ENCODE measurements at places on chromosomes 13 and 19. TPM values are rescaled to one million over a fixed set of nuclear protein-coding genes. Genes with fewer than 3 reads are reported as not detected.

The NLRP4 gene
- total RNA-seq = not detected

The TMPRSS9 gene
- not detected for total RNA-seq

The ZNF534 gene
- not detected for total RNA-seq

The CYP4F8 gene
- total RNA-seq = not detected

The ZNF600 gene
- total RNA-seq = 10.2 TPM

The PRR19 gene
- total RNA-seq = not detected

The CPAMD8 gene
- 1.6 TPM for total RNA-seq

The RNF225 gene
- total RNA-seq = not detected

The PRTN3 gene
- total RNA-seq = not detected

The TJP3 gene
- 11.5 TPM for total RNA-seq

The RXFP2 gene
- total RNA-seq = not detected

The ATP4A gene
- not detected for total RNA-seq

The C1QTNF9 gene
- not detected for total RNA-seq

The NKPD1 gene
- not detected for total RNA-seq

- no peak for DNase-seq
Measured at GRCh38 chr13:39768962-39769361, 113.5 kb downstream of the COG6 start.

- no peak for DNase-seq
Measured at GRCh38 chr13:102584434-102584833, 12.4 kb upstream of the TPP2 start.

DNA sequence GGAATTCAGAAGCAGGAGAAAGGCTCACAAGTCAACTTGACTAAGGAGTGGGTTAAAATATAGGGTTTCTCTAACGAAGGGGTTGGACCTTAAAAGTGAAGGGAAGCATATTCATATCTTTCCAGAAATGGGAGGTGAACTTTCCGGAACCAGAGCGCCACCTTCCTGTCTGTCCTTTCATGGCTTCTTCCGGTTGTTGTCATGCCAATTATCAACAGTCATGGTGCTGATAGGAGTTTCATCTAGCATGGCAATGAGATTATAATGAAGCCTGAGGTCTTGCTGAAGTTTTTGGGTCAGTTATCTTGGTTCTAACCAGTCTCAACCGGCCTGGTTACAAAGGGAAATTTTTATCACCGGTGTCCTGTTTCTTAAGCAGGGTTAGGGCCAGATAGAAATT is 162.9 kb upstream of the NBEA start:
- DNase-seq = no peak

DNA sequence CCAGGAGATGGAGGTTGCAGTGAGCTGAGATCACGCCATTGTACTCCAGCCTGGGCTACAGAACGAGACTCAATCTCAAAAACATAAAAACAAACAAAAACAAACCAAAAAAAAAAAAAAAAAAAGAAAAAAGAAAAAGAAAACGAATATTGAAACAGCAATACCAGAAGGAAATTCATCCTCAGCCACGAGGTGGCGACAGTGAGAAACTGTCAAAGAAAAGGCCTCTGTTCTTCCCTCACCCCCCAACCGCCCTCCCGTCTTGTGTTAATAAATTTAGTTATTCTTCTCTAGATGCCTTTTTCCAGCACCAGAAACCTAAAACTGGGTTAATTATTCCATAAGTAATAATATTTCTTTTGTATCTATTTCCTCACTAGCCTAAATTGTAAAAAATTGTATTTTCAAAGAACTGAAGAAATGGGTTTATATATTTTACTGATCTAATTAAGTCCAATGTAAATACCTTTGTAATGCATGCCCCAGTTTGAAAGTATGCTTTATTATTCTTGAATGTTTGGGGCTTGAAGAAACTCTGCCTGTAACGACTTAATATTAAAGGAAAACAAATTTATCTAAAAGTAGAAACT is 38.6 kb downstream of the LIG4 start:
- peak; percentile 3 for DNase-seq

DNA sequence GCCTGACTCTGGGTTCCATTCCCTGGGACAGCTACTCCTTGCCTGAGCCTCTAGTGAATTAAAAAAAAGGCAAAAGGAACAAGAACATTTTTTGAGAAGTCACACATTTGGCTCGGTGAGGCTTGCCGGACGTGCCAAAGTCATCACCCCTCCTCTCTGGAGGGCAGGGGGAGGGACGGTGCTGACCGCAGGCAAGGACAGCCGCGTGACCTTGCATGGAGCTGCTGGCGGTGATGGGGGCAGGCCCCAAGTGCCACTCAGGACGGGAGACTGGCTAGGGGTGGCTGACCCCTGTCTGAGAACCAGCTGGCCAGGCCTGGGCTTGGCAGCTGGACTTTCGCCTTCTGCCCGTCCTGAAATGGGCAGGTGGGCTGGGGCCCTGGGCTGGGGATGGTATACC is 26.4 kb downstream of the MAP2K2 start:
- DNase-seq = no peak

GRCh38 chr13:55229906-55230569 is 1910.7 kb upstream of the PRR20A start:
- no peak for DNase-seq

- peak; percentile 36 for DNase-seq
Measured at GRCh38 chr13:75271846-75272245, 210.1 kb downstream of the TBC1D4 start.

DNA sequence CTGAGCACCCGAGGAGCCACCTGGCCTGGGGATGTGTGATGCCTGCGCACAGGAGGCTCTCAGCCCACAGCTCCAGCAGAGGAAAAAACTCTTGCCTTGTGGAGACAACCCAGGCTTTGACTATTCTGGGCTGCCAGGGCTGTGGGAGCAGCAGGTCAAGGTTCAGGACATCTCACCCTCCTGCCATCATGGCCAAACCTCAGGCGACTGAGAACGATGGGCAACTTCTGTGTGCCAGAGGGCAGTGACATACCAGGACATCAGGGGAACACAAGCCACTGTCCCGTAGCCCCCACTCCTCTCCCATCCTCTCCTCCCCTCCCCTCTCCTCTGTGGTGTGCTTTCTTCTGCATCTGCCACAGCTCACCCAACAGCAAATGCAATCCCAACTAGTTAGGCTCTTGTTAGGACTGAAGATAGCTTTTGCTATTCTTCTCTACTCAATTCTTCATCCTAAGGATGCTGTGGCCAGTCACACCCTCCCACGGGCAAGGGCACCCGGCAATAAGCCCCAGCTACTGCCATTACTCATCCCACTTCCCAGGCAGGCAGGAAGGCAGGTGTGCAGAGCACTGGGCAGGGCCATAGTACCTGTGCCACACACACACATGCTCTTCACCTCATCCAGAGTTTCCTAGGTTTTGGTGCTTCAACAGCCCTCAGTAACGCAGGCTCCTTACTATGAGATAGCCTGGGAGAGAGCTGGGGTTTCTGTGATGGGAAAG is 16.8 kb downstream of the ELL start:
- no peak for DNase-seq

GRCh38 chr13:76570510-76570971 is 315.7 kb downstream of the KCTD12 start:
- DNase-seq = no peak

DNA sequence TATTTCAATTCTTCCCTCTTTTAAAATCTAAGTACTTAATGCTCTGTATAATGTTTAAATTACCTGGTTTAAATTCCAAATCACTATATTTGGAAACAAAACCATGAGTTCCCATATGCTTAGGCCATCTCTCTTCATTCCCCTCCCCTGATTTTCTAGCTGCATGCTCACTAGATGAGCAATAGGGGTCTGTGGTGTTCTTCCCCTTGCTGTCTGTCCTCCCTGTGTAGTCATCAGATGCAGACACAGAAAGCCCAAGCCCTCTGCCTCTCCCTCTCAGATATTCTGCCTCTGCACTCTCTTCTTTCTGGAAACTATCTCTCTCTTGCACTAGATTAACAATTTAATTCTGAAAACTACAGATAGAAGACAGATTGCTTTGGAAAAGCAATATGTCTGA is 1730.2 kb downstream of the OLFM4 start:
- no peak for DNase-seq

- no peak for DNase-seq
Measured at GRCh38 chr19:2804156-2805004, 15.3 kb upstream of the ZNF554 start.

- DNase-seq = peak; percentile 15
Measured at GRCh38 chr13:31431722-31432137, 232.0 kb downstream of the B3GLCT start.

- no peak for DNase-seq
Measured at GRCh38 chr13:112448621-112449544, 72.7 kb downstream of the SPACA7 start.

GRCh38 chr19:44808463-44809371 is at the start of gene BCAM:
TSS of gene BCAM (plus strand) at chr19:44809103. CDS start at chr19:44809125, 22 bp downstream.
- no peak for DNase-seq

- DNase-seq = no peak
Measured at GRCh38 chr13:71645467-71645866, 221.5 kb downstream of the DACH1 start.

- peak; percentile 37 for DNase-seq
Measured at GRCh38 chr19:12668932-12669269, 2.3 kb downstream of the WDR83 start.

GRCh38 chr13:109024611-109025010 is 395.2 kb downstream of the MYO16 start:
- no peak for DNase-seq

- DNase-seq = no peak
Measured at GRCh38 chr19:54142166-54142780, 4.7 kb downstream of the CNOT3 start.

DNA sequence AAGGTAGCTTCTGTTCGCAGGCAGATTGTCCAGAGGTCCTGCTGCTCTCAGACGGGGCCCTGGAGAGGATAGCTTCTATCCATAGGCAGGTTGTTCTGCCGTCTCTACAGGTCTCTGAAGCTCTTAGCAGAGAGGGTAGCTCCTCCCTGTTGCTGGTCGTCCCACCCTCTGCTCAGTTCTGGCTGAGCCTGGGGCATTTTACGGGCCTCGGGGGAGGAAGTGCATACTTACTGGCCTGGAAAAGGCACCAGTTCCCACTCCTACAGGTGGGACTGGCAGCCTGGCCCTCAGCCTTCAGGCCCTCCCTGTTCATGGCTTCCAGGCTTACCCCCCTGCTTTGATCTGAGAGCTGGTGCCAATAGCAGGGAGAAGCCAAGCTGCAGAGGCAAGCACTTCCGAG is 42.3 kb downstream of the USPL1 start:
- DNase-seq = no peak

DNA sequence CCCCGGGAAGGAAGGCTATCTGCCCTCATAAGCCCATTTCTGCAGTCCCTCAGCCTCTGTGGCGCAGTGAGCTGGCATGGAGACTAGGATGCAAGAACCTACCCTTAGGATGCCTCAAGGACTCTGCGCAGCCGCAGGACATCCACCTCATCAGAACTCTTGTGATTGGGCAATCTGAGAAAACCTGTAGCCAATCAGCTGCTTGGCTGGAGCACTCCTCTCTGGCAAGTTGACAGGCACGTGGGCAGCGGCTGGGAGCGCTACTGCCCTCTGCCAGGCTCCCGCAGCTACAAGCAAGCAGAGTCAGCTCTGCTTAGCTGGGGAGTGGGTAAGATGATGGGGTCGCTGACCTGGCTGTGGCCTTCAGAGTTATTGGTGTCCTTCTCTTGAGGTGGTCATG is 1.5 kb upstream of the ECSIT start:
- peak; percentile 80 for DNase-seq

- no peak for DNase-seq
Measured at GRCh38 chr13:107157271-107157670, 589.3 kb upstream of the ARGLU1 start.

- DNase-seq = no peak
Measured at GRCh38 chr13:45332831-45333219, 8.2 kb downstream of the TPT1 start.

- DNase-seq = peak; percentile 9
Measured at GRCh38 chr13:79435561-79435990, 29.5 kb upstream of the RBM26 start.

- DNase-seq = no peak
Measured at GRCh38 chr19:38710928-38711725, 33.1 kb downstream of the CAPN12 start.

DNA sequence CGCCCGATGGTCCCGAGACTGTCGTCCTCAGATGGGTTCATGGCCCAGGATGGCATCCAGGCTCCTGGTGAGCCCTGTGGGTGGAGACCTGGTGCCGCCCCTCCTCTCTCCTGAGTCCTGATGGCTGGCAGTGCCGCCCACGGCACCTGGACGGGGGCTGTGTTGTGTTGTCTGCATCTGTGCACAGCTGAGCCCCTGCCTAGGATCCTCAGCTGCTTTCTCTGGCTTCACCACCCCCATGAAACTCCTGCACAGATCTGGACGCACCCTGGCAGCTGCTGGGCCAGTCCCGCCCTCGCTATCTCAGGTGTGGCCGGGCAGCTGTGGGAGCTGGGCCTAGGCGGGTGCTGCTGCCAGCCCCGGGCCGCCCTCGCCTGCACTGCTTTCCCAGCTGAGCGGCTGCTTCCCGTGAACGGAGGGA is 27.7 kb downstream of the MCF2L start:
- DNase-seq = no peak

- DNase-seq = no peak
Measured at GRCh38 chr13:82739881-82740280, 1142.4 kb downstream of the SLITRK1 start.

DNA sequence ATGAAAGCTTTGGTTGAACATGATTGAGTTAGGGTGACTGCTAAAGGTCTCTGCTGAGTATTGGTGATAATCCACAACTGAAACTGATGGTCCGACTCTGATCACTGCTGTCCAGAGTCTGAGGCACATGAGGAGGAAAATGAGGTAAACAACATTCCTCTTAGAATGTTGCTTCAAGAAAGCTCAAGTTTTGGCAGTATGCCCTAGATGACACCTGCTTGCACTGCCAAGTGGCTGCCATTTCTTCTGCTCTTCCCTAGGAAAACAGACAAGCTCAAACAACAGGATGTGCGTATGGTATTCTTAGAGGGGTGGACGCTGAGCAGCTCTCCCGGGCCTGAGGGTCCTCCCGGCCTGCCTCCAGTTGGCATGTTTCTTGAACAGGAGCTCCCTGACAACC is 15.2 kb upstream of the MTIF3 start:
- DNase-seq = no peak

GRCh38 chr19:38655148-38655824 is 7.8 kb downstream of the ACTN4 start:
- no peak for DNase-seq

DNA sequence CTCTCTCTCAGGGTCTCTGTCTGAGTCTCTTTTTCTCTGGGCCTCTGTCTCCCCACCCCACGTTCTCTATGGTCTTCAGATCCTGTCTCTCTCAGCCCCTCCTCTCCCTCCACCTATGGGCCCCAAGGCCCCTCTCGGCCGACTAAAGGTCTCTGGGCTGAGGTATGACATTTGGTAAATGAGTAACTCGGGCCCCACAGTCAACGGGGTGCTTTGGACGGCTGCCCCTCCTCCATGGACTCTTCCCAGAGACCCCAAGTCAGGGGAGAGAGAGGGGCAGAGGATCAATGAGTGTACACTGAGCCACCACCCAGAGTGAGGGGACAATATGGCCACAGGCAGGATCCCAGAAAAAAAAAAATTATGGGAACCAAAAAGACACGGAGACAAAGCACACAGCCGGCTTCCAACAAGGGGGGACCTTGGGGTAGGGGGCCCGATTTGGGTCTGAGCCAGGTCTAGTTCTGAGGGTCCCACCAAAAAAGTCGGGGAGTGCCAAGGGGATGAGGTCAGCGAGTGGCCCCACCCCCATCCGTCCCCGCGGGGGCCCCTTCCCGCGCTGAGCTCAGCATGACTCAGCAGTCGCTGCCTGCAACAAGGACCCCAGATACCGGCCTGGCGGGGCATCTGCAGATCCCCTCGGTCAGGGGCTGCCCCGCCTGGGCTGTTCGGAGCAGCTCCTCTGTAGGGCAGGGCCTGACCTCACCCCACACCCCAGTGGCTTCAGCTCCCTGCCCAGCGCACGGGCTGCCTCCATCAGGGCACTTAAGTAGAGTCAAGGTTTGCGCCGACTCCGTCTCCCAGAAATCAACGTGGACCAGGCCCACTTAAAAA is 1.5 kb upstream of the FTL start:
- DNase-seq = peak; percentile 44

- DNase-seq = no peak
Measured at GRCh38 chr13:51538591-51539179, 45.6 kb upstream of the WDFY2 start.
